ENCODE measurements at places on chromosomes 6 and 20.

DNA sequence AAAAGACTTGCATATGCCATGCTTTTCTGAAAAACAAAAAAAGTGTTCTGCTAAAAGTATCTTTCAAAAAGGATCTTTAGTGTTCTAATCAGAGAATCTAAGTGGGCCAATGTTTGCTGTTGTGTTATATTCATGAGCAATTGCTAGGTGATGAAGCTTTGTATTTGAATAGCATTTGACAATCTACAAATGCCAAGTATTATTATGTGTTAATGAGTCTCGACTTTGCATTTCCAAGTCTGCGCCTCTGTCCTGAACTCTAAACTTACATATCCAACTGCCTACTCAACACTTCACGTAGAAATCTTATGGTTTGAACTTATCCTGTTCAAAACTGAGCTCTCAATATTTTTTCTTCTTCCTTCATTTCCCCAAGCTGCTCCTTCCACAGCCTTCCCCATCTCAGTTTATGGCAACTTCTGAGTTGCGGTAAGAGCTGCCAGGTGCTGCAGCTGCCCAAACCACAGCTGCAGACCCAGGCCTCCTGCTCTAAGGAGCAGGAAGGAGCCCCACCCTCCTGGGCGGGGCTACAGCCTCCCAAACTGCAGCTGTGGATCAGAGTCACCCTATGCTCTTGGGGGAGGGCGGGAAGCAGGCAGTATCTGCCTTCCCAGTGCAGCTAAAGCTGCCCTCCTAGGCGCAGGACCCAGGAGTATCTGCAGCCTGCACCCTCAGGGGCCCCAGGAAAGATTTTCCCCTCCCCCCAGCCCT is 16.7 kb upstream of the MAK start:
- no peak for DNase-seq

GRCh38 chr20:24605937-24606455 is 136.6 kb downstream of the SYNDIG1 start:
- no peak for DNase-seq

DNA sequence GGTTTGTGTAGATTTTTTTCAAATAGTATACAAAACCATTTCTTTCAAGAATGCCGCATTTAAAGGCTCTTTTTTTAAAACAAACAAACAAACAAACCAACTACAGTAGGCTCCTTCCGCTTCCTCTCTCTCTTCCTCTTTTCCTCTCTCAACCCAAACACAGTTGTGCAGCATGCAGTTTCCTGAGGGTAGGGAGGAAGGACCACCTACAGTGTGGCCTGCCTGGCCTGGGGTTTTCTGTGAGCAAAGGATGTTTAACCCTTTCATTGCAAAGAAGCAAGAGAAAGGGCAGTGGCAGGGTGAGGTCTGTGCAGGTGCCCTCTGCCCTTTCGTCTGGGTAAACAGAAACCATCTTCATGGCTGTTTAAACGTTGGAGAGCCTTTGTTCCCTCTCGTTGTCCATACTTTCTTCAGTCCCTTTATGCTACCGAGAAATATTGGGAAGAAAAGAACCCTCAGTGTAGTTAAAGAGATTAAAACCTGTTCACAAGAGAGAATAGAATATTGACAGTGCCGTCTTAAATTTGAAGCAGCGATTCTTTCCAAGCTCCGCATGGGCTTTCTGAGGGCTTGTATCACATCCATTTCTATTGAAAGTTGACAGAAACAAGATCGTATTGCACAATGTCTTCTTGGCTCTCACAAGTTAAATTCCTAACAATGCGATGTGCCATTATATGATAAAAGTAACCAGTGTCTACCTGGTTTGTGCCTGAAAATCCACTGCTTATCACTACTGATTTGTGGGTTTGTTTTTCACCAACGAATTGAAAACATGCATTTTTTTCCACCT is 215.5 kb upstream of the SNX9 start:
- DNase-seq: no peak

GRCh38 chr6:23498013-23498412 is 628.0 kb upstream of the NRSN1 start:
- no peak for DNase-seq

DNA sequence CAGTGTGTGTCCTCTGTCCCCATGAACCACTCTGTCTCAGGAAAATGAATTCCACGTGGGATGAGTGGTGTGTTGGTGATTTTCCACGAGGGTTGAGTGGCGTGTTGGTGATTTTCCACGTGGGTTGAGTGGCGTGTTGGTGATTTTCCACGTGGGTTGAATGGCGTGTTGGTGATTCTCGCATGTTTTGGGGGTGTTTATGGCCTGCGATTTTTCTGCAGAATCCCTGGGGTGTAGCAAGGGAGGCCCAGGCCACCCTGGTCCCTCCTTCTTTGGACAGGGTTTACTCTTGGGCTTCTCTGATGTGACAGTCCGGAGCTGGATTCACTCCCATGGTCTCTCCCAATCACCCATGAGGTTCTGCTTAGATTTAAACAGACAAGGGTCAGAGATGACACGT is 90.6 kb upstream of the FRMD1 start:
- DNase-seq: no peak

- DNase-seq: no peak
These were observed 4.5 kb downstream of the TDP2 start for GRCh38 chr6:24662236-24662635.

GRCh38 chr20:7790189-7790588 is 150.1 kb downstream of the HAO1 start:
- no peak for DNase-seq

- no peak for DNase-seq
These were observed 7.2 kb downstream of the CCR6 start for GRCh38 chr6:167130008-167130677.

- DNase-seq: no peak
These were observed 103.8 kb downstream of the TMEM242 start for GRCh38 chr6:157219201-157220200.

DNA sequence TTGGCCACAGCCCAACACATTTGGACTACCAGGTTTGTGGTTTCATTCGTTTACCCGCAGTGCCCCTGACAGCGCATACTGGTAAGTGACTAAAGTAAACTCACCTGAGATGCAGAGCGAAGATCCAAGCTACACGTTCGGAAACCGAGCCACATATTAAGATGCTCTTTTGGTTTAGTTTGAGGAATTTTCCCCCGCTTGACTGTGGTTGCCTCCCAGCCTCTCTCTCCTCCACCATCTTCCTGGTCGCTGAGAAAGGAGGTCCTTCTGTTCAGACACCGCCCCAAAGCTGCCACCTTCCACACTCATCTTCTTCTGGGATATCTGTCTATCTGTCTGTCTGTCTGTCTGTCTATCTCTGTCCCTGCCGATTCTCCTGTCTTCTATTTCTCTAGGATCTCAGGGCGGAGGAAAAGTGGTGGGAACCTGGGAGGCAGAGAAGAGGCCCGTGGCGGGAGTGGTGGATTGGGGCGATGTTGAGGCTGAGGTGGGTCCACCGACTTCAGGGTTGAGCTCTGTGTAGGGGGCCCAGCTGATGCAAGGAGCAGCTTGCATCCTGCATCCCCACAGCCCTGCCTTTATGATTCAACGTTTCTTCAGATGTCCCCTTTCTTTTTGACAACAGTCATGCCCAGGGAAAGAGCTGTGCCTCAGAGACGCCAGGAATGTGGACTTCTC is 196.9 kb upstream of the ZNF184 start:
- DNase-seq: no peak

DNA sequence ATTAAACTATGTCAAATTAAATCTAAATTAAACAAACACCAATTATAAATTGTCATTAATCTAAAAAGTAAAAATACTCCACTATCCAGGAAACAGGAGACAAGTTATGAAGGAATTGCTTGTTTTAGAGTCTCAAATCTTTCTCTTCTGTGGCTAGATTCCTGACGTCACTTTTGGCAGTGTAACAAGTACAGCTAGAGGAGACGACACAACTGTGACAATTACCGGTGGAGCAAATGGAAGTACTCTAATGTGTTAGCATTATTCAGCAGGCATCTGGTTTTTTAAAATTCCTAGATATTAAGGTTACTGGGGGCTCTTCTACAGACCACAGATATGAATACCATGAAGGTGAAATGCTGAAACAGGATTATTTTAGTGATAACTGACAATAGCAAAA is 1042.7 kb downstream of the EPHA7 start:
- no peak for DNase-seq

DNA sequence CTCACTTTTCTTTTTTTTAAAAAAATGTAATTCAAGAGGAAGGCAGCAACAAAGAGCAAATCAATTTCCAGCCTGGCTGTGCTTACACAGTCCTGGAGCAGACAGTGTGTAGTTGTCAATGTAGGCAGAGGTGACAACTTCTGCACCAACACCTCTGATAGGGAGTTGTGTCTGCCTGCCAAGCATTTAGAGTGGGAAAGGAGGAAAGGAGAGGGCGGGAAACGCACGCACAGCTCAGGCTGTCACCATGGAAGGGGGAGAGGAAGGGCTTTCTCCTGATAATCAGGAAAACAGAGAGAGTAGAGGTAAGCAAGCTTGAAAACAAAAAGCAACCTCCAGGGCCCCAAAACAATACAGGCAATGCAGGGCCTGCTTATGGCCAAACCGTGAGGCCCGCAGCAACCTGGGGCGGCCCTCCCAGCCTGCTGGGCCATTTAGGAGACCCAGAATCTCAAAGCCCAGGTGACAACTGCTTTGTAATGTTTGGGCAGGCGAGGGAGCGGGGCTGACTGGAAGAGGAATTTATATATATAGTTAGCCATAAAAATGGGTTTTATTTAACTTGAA is 41.5 kb upstream of the GFOD1 start:
- DNase-seq: no peak

- DNase-seq: no peak
These were observed 240.4 kb upstream of the MARCKS start for GRCh38 chr6:113616701-113617274.

GRCh38 chr20:33773412-33774089 is 37.6 kb upstream of the CHMP4B start:
- DNase-seq: no peak

- no peak for DNase-seq
These were observed 111.9 kb downstream of the FRK start for GRCh38 chr6:115948751-115949150.

- DNase-seq: no peak
These were observed 66.3 kb downstream of the NCOA3 start for GRCh38 chr20:47568019-47568418.

DNA sequence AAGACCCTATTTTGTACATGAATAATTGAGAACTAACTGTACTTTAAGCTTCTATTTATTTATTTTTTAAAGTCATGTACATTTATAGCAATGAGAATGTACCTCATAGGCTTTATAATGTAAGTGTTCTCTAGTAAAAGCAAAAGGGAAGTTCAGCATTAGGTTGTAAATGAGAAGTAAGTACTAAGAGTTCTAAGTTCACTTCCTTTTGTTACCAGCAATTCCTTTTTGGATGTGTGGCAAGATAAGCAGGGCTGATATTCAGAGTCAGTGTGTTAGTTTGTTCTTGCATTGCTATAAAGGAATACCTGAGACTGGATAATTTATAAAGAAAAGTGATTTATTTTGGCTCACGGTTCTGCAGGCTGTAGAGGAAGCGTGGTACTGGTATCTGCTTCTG is 54.0 kb upstream of the CCN2 start:
- DNase-seq: no peak

- DNase-seq: no peak
These were observed 46.6 kb downstream of the ZMYND8 start for GRCh38 chr20:47309806-47310426.

DNA sequence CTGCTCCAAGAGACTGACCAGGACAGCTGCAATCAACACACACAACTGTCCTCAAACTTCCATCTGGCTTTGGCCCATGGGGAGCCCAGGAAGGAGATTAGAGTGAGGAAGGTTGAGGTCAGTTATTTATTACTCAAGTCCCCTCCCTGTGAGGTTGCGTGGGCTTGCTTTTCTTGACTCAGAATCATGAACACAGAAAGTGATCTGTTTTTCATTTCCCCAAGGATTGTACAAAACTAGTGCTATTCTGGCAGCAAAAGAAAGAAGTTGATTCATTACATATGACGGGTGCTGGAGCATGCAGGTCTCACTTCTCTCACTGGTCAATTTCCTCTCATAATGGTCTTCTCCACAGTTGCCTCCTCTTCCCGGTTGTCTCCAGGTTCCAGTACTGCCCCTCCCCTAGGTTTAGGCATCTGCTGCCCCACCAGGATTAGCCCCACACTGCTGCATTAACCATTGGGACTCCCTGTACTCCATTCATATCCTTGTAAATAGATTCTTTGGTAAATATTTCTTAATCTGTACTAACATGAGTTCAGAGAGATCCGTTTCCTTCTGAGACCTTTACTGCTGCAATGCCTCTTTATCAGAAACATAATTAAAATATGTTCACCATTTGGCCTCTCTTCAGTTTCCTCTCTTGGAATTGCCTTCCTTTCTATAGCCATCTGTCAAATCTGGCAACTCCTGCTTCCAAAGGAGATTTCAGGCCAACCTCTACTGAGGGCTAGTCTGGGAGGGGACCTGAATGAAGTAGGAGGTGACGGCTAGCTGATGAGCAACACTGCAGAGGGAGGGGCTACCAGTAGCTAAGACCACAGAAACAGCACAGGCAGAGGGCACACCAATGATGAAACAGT is 888.8 kb downstream of the QKI start:
- no peak for DNase-seq

GRCh38 chr6:105651969-105652368 is 249.1 kb upstream of the PREP start:
- DNase-seq: no peak

- no peak for DNase-seq
These were observed 20.6 kb upstream of the ARHGAP18 start for GRCh38 chr6:129730477-129731165.

GRCh38 chr20:54626126-54626525 is 150.7 kb downstream of the DOK5 start:
- no peak for DNase-seq

- DNase-seq: no peak
These were observed 194.4 kb upstream of the CST7 start for GRCh38 chr20:24754691-24755090.

DNA sequence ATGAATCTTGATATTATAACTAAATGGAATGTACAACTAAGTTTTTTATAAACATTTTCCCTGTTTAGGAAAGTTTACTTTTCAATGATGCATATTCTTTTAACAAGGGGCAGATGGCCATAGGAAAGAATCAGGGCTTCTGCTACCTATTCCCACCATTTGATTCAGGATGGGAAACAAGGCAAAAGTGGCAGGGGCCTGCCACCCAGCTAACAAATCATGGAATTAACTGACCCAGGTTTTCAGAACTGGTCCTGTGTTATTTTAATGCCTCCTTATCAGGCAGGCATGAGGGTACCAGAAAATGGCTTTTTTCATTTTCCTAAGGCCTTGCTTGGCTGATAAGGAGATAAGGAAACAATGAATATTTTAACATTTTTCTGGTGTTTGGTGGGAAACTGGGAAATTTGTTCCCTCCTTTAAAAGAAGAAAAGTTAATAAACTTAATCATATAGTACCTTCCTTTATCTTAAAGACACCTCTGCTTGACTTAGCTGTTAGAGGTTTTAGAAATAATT is 6.7 kb downstream of the POU3F2 start:
- DNase-seq: no peak
